Skeletal muscle cell (primary cell): ENCODE measurements at places on chromosomes 3 and 15.

DNA sequence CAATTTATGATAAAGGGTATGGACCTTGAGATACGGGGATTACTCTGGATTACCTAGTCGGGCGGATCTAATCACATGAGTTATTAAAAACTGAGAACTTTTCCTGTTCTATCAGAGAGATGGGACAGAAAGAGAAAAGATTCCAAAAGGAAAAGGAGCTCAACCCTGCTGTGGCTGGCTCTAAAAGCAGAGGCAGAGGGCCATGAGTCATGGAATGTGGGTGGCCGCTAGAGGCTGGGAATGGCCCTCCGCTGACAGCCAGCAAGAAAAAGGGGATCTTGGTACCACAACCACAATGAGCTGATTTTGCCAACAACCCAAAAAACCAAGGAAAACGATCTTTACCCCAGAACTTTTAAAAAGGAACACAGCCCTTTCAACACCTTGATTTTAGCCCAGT, 210.0 kb downstream of the MAGI1 start:
- peak; percentile 8 for DNase-seq

GRCh38 chr3:189458528-189458927, 172.7 kb upstream of the TP63 start:
- DNase-seq: no peak

GRCh38 chr15:99174567-99175395, 69.9 kb downstream of the SYNM start:
- DNase-seq: no peak

DNA sequence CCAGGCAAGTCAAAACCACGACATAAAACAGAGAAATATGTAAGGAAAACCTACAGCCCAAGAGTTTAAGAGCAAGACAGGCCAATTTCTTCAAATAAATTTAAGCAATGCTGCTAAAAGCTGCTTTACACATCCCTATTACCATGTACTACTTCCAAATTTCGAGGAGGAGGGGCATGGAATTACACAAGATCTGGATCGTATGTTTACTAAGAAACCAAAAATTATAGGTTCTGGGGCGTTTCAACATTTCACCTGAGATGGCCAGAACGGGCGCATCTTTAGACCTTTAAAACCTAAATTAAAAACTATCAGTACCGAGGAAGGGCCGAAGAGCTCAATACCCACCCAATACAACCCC, 664 bp upstream of the NR2C2 start:
- DNase-seq: no peak

GRCh38 chr3:19898721-19899120, 35.3 kb downstream of the EFHB start:
- no peak for DNase-seq

DNA sequence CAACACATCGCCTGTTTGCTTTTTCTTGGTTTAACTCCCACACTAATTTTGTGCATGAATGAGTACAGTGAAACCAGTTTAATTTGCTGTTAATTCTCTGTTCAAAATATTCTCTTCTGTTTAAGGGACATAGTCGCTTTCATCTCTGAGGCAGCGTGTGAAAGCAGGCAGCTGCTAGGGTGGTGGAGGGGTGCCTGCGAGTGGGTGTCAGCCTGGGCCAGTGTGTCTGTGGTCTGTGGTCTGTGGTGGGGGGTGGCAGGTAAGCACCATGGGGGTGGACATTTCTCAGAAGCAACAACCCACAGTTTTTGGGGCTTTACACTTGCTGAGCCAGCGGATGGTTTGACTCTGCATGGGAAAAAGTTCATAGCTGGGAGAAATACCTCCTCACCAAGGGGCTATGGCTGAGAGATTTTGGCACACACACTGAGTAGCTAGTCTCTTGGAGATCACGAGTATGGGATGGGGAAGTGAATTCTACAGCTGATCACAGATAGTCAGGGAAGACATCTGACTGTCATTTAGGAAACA, 109.2 kb downstream of the EPHB1 start:
- DNase-seq: no peak

- no peak for DNase-seq
These were observed 269.8 kb downstream of the THRB start for GRCh38 chr3:24224666-24225384.

DNA sequence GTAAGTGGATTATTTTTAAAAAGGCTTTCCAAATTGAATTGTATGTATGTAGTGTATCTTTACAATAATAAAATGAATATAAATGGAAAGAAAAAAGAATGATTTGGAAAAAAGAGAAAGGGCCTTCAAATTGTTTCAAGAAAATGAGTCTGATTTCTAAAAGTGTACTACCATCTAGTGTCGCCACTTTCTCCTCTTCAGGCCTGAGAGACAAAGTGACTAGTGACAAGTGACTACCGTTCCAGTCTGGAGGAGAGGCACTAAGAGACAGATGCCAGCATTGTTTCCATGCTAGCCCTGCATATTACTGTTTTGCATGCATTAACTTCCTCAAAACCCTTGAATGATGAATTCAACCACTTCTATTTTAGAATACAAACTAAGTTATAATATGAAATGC, 39.3 kb downstream of the P3H2 start:
- no peak for DNase-seq

GRCh38 chr3:3405131-3405530, 225.6 kb upstream of the CRBN start:
- no peak for DNase-seq
